ENCODE measurements at places on chromosomes 3 and 15.

- DNase-seq = no peak
Observed at GRCh38 chr3:147960786-147961185, 551.6 kb downstream of the ZIC1 start.

DNA sequence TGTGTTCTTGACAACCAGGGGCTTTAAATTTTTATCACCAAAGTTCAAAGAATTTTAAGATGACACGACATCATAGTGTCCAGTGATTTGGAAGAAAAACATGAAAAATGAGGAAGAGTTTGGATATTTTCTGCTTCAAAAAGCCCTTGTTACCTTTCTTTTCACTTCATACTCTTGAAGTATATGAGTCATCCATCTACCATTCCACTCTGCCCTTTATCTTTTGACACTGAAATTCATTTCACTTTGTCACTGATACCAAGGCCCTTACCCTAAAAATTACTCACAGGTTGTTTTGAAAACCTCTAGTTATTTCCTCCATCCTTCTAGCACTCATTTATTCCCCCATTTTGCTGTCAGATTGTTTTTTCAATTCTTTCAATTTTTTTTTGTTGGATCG, 42.7 kb downstream of the OR5H15 start:
- no peak for DNase-seq

GRCh38 chr15:68592054-68592453, 13.3 kb downstream of the CORO2B start:
- DNase-seq = no peak

GRCh38 chr15:78360367-78360801, 20.2 kb downstream of the CRABP1 start:
- DNase-seq = no peak

DNA sequence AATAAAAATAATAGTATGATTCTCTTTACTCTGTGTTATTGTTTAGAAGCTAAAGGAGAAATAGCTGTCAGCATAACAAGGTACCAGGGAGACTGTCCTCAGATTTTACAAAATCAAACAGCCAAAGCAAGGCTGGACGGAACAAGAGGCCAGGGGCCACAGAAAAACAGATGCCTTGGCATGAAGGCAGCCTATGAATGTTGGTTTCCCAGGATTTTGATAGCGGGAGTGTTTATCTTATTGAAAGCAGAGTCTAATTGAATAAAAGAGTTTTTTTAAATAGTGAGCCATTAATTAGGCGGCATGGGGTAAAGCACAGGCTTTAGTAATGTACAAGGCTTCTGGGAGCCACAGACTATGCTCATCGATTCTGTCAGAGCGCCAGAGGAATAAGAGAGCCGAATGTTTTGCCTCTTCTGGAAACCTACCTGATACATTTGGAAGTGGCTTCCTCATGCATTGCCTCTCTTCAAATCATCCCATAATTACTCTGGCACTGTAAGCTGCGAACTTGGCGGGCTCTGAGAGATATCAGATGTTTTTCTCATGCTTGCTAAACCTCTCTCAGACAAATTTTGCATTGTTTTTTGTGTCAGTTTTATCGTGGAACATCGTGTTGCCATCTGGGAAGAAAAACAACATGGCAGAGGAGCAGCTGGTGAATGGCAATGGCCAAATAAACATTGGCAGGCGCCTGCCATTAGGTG, 30.4 kb upstream of the TMCO5A start:
- DNase-seq = no peak

GRCh38 chr15:41777421-41777973, 3.2 kb downstream of the MAPKBP1 start:
- no peak for DNase-seq

GRCh38 chr3:178665747-178666146, 129.5 kb downstream of the KCNMB2 start:
- DNase-seq = no peak

- DNase-seq = no peak
Observed at GRCh38 chr3:15427981-15428380, 583 bp downstream of the EAF1 start.

DNA sequence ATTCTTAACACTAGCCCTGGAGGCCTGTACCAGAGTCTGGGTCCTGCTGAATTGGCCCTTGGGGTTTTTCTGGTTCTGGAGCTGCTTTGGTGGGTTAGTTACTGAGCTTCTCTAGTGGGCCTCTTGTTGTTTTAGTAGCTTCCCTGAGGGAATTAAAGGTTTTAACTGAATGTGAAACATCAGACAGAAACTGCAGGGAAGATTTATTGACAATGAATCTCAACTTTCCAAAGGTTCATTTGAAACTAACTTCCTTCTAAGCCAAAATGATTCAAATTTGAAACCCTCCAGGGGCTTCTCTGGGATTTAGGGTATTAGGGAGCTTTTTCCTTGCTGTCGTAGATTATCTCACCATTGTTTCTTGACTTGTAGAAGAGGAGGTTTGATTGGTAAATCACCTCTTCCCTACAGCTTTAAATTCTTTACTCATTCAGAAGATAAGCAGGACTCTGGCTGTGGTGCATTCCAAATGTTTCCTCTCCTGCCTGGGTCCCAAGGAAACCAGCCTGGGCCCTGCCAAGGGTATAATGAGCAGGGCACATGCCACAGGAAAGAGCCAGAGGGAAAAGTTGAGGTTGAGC, 71.0 kb downstream of the TP63 start:
- DNase-seq = no peak

DNA sequence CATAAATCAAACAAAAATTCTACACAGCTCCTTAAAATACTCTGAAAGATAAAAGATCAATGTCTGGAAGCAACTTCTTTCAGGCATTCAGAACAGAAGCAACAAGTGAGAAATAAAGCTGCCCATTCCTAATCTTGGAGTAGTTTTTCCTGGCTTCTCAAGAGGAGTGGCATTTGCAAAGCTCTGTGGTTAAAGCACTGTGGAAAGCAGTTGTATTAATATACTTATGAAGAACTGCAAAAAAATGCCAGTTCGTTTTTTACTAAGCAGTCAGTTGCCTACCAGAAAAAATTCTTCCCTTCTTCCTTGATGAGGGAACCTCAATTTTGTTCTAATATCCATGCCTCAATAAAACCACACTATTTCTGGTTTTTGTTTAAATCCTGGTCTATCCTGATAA, 197.8 kb downstream of the TNIK start:
- no peak for DNase-seq

DNA sequence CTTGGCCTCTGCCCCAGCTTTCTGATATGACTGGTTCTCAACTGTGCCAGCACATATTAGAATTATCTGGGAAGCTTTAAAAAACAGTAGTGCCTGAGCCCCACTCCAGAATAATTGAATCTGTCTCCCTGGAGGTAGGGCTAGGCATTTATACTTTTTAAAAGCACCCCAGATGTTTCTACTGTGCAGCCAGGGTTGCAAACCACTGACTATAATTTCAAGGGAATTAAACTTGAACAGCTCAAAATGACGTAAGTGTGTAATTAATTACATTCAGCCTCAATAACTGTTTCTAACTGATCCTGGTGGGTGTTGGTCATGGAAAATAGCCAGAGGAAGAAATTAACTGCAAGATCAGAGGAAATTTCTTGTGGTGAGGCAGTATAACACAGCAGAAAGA, 4.4 kb upstream of the IRAK2 start:
- no peak for DNase-seq

DNA sequence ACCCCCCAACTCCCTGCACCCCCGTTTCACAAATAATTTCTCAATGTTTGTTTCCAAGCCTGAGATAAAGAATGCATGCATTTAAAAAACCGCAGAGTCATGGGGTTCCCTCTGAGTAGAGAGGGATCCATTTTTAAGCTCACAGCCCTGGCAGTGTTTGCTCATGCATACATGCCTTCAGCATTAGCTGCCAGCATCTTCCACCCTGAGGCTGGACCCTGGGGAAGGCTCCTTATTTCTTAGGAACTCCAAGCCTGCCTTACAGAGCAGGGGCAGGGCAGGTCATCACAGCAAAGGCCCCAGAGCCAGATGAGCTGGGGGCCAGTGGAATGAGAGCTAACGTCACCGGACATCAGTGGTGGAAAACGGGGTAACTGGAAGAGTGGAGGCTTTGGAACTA, 31.3 kb downstream of the TLE3 start:
- DNase-seq = no peak

DNA sequence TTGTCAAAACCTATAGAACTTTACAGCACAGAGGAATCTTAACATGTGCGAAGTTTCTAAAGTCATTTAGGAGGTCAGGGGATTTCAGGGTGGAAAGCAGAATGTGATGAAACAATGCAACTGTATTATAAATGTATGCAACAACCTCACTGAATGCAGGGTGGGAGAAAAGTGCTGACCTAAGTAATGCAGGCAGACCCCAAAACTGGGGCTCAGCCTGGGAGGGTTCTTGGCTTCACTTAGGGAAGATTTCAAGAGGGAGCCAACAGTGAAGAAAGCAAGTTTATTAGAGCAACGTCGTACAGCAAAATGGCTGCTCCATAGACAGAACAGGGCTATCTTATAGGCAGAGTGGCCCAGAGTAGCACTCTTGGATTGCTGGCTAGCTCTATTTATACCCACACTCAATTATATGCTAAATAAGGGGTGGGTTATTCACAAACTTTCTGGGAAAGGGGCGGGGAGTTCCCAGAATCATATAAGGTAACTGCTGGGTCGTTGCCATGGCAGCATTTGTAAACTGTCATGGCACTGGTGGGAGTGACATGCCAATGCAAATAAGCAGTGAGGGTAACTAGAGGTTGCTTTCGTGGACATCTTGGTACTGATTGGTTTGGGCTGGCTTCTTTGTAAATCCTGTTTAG, 14.2 kb upstream of the CAND2 start:
- DNase-seq = no peak

GRCh38 chr15:59166601-59167265, 39.9 kb upstream of the LDHAL6B start:
- DNase-seq = no peak

GRCh38 chr3:46462111-46462510, 2.6 kb downstream of the LTF start:
- DNase-seq = no peak

- DNase-seq = no peak
Observed at GRCh38 chr3:1609416-1609815, 489.2 kb upstream of the CNTN4 start.

DNA sequence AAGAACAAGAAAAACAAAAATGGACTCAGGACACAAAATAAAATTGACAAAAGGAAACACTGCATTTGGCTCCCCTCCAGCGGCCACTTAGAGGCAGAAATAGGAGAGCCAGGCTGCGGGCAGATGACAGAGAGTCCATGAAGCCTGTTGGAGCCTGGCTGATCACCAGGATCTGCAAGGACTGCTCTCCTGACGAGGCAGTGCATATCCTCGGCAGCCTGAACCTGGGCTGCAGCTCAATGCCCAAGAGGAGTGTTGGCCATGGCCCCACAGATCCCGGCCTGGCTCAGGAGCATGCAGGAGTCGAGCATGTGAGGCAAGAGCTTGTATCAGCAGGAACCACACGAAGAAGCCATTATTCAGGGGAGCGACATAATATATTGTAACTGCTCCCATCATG, 199.8 kb downstream of the STT3B start:
- no peak for DNase-seq
